Suppressor macrophage (primary cell): ENCODE measurements at places on chromosomes 7 and 10.

GRCh38 chr10:89888321-89889070 is 187.1 kb downstream of the KIF20B start:
- DNase-seq = peak; percentile 92

DNA sequence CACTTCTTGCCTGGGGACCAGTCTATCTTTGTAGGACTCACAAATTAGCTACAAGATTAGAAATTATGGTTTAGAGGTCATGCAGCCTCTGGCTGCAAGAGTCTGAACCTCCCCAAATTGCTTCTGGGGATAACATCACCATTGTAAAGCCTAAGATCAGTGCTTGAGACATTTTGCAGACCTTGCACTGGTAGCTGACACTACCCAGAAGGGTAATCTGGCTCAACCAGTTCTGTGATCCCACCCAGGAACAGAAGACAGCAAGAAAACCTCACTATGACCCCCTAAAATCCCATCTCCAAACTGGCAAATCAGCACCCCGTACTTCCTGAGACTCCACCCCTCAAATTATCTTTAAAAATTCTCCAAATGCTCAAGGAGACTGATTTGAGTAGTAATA is 58.2 kb upstream of the CDK13 start:
- no peak for DNase-seq

DNA sequence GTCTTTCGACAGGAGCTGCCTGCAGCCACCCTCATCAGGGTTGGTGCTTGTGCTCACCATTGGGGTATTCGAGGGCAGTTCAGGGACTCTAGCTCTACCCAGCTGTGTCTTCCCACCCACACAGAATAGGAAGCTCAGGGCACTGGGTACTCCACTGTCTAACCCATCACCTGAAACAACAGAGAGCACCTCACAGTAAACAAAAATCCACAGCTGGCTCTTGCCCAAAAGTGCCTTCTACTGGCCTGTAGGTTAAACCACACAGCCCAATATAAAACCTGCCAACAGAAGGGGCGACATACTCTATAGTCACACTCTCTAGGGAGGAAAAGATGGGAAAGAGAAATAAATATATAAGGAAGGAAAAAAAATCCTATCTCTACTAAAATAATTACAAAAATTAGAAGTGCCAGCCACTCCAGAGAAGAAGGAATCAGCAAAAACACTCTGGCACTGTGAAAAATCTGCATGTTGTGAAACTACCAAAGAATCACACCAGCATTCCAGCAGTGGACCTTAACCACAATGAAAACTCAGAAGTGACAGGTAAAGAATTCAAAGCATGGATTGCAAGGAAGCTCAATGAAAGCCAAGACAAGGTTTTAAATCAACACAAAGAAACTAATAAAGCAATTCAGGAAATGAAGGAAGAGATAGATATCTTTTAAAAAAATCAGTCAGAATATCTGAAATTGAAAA is 110.0 kb downstream of the HGF start:
- DNase-seq = no peak

DNA sequence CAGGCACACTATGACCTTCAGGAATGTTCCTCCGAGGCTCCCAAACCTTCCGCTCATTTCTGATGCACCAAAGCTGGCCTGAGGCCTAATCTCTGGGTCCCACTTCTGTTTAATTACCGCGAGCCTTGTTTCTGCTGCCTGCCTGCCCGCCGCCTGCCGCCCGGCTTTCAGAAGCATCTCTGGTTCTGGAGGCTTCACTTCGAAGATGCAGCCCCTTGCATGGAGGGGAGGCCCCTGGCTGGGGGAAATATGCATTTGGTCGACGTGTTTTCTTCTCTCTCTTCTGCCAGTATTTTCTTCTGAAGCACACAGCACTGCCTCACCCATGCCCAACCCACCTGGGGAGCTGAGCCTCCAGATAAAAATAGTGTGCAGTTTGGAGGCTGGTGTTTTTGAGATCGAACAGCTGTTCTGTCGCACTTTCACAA is 166.9 kb downstream of the PAXIP1 start:
- no peak for DNase-seq

DNA sequence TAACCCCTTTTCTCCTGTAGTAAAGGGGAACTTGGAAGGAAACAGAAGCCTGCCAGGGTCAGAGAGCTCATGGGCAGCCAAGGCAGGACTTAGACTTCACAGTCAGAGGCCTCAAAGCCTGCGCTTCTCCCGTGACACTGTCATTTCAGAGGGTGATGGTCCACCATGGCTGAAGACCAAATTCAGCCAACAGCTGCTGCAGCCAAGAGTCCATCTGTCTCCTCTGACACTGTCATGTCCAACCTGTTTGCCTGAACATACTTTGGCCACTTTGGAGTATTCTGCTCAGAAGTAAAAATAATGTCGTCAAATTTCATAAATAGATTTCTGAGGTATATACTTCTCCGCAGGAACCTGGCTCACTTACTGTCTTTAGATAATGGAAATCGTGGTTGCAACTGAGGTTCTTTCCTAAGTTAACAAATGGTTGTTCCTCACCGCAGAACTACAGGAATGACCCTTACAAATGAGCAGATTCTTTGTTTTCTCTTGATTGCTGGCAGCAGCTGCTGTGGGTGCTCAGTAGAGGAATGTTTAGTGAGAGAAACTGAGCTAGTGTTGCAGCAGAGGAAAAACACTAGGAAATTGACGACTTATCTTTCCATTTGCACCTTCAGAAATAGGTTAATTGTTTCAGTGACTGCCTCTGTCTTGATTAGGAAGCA is 626.5 kb downstream of the SDK1 start:
- DNase-seq = no peak

DNA sequence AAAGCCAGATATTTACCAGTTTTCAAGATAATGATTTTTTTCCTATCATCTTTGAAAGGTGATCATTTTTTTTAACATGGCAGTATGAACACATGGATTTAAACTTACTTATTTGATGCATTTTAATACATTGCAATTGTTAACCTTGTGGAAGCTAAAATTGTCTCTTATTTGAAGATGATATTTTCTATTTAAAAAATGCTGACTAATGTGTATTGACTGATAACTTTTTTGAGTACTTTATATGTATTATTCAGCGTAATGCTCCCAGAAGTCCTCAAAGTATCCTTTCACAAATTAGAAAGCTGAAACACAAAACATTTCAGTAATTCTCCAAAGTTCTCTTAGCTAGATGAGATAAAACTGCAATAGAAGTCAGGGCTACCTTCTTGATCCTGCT is 677.3 kb downstream of the NRG3 start:
- no peak for DNase-seq

DNA sequence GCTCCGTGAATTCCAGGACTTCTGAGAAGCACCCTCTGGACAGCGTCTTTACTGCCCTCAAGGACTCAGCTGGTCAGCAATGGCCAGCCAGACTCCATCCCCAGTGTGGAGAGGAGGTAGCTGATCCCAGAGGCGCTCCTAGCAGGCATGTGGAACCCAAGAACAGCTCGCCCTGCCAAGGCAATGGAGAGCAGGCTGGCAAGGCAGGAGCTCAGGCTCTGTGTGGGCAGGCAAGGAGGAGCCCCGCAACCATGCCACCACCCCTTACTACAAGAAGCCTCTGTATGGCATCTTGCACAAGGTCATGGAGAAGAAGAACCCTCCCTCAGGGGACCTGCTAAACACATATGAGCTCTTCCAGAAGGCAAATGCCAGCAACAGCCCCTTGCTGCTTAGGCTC is 34.4 kb upstream of the SGMS1 start:
- DNase-seq = no peak

DNA sequence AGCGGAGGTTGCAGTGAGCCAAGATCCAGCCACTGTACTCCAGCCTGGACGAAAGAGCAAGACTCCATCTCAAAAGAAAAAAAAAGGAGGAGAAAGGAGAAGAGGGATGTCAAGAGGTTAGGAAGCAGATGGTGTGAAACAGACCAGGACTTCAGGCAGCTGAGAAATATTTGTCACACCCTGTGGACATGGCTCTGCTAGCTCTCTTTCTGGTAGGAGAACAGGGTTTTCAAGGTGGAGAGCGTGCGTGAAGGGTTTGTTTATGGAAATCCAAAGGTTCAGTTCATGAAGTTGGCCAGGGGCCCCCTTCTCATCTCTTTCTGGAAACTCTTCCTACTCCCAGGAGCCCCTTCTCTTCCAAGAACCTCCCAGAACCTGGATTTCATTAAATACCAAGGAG is 110.8 kb upstream of the GALNT17 start:
- no peak for DNase-seq

DNA sequence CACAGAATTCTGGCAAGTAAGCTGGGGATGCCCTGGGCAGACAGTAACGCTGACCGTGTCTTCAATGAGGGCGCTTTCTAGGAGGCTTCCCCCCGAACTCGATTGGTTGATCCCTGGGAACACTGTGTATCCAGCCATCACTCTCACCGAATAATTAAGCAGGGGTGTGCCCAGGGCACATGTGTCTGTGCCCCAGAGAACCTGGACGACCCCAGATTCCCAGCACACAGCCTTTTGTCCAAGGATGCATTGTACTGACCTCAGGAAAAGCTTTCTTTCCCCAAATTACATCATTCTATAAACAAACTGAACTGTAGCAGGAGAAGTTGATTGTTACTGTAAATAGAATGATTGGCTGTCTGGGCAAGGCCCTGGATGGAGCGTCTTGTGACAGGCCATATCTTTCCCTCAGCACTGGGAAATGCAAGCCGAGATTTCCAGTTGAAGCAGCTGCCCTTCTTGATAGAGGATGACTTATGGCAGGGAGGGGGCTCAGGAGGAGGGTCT is 6.6 kb upstream of the DEPP1 start:
- DNase-seq = no peak

- no peak for DNase-seq
Observed at GRCh38 chr7:109582211-109582610, 1012.5 kb downstream of the DNAJB9 start.

- peak; percentile 18 for DNase-seq
Observed at GRCh38 chr7:138549082-138549481, 89.0 kb downstream of the TRIM24 start.

DNA sequence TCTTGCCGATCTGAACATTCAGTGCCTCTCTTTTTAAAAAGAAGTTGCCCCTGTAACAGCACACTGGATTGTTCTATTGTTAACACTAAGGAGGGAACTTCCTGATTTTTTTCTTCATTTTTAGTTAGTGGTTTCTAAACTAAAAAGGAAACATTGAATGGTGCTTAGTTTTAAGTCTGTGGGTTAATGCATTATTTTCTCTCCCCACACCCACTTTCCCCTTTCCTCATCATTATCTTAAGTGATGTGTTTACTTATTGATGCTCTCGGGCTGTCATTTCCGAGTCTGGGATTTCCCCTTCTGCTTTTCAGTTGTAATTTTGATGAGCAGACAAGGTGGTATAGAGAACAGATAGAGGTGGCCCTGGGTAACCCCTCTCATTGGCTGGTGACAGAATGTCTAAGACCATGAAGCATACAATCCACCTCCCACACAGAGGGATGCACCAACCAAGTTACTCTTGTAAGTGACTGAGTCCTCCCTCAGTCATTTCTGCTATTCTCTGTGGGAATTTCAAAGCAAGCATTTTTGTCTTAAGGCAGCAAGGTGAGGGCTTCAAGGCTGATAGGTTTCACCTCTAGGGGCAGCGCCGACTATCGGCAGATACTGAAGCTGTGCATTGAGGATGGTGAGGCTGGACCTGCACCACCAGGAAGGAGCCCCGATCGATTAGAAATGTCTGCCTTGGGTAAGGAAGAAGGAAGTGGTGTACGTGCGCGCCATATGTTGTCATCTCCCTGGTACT is 49.5 kb downstream of the CHN2 start:
- peak; percentile 29 for DNase-seq

- DNase-seq = no peak
Observed at GRCh38 chr7:24307326-24307725, 23.3 kb downstream of the NPY start.

- no peak for DNase-seq
Observed at GRCh38 chr7:141928845-141929195, 12.6 kb downstream of the OR9A4 start.

DNA sequence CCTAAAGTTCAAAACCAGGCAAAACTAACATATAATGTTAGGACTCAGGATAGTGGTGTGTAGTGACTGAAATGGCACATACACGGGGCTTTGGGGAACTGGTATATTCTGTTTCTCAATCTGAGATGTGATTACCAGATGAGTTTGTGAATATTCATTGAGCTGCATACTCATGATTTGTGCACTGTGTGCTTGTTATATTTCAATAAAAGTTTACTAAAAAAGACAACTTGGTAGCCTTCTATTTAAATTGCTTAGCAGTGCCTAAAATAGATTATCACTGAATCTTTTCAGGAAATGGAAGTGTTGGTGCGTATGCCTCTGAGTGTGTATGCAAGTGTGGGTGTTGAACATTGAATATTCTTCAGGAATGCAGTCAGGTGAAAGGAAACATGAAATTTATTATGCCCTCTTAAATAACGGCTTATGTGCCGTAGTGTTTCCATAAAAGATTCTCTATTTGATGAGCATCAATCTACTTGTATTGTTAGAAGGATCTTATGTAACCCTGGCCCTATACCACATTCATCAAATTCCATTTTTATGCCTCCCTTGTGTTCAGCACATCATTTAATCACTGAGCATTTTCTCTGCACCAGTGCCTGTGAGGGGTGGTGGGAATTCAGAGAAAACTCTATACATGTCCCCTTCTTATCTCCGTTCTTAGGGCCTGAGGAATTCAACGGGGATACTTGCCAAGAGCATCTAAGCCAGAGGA is 82.6 kb upstream of the AUTS2 start:
- no peak for DNase-seq

DNA sequence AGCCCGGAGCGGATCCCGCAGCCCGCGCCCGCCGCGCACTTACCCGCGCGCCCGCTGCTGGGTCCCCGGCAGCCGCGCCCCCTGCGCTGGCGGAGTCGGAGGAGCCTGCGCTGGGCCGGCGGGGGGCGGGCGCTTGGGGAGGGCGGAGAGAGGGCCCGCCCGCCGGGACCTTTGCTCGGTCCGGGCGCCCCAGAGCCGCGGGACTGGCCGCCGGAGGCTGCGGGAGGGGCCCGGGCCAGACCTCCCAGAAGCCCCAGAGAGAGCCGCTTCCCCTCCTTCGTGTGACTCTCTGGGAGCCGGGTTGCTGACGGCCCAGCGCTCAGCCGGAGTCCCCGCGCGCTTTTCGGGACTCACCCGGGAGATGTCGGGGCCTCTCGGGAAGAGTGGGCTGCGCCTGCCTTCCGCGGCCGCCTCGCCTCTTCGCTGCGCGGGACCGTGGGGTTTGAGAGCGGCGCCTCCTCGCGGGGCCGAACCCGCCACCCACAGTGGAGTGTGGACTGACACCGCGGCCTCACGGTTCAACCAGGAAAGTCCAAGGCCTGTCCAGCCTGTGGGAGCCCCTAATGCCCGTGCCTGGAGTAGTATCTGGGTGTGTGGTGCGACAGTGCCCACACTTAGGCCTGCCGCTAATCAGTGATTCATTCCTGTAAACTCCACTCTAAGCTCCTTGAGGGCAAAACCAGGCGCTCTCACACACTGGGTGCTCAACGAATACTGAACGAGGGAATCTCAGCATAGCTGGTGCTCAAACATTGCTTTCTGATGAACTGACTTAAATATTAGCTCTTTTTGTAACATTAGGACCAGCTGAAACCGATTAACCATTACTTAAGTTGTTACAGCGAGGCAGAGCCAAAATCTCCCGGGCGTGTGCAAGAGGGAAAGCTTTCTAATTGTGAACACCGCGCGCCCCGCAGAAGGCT is at the start of gene GSDME:
Gene GSDME, minus strand, starts transcription at position 112 of the 923 bp plus-strand sequence. CDS start 7,690 bp downstream, outside the sequence.
- DNase-seq = peak; percentile 86

- no peak for DNase-seq
Observed at GRCh38 chr7:26787701-26788100, 76.7 kb downstream of the SKAP2 start.

GRCh38 chr7:69285854-69286253 is 312.4 kb upstream of the AUTS2 start:
- no peak for DNase-seq
